ENCODE measurements at places on chromosomes 12 and 14.

GRCh38 chr12:86015026-86015425 is 140.9 kb downstream of the NTS start:
- no peak for DNase-seq

DNA sequence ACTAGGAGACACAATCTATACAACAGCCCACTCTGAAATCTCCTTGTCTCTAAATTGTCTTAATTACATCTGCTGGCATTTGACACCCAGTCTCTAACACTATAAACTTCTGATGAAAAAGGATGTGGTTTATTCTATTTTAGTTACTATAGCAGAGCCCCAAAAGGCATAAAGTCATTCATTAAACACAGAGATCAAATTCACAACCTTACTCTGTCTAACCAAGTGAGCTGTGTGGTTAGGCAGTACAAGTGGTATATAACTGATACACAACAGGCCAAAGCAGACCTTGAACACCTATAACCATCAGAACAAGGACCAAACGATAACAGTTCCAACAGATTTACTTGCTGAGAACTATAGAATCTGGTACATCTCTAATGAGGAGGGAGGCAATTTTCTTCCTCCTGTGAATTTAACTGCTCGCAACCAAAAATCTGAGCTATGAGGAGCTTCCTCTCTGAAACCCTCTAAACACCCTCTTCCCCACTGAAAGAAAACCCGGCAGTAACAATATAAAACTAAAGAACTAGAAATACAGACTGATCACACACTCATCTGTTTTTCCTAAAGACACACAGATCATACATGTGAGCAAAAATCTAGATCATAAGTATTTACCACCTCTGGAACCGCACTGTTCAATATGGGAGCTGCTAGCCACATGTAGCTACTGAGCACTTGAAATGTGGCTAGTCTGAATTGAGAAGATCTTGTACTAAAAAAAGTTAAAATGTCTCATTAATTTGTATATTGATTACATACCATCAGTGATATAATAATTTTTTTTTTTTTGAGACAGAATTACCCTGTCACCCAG is 17.7 kb downstream of the SPPL3 start:
- no peak for DNase-seq

DNA sequence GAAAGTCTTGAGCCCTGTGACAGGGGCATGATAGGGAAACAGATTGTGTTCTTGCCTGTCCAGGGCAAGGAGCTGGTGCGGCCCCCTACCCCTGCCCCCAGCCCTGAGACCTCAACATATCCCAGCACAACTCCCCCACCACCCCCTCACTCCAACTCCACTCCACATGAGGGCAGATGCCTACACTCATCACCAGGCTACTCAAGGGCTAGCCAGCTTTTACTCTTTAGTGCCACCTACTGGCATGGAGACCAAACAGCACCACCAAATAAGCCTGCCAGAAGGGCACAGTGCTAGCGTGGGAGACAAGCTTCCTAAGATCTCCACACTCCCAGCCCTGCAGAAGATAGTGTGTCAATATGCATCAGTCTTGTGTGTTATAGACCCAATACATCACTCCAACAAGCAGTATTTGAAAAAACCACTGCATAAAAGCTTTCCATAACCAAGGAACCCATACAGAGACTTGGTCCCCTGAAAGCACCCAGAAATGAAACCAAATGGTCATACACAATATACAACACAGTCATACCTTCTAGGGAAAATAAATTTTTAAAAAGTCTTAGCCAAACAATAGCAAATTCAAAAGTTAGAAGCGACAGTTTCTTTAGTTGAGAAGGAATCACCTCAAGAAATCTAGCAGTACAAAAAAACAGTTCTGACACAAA is 154.4 kb downstream of the KCNK10 start:
- peak; percentile 16 for DNase-seq

- no peak for DNase-seq
Observed at GRCh38 chr12:124523071-124523470, 44.3 kb downstream of the NCOR2 start.

DNA sequence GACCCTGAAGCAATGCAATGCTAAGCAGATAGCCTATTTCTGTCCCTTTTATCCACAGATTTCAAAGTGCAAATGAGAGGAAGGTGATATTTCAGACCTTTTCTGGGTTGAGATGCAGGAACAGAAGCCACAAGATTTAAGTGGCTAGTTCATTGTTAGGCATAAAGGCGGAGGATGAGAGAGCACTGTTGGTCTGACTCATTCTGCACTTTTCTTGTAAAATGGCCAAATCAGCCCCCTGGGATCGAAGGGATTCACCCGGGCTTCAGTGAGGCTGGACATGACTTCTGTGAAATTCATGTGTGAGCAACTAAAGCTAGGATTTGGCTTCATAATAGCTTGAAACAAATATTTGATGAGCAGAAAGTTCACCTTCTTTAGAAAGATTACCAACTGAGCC is 101.9 kb upstream of the OVCH1 start:
- no peak for DNase-seq

DNA sequence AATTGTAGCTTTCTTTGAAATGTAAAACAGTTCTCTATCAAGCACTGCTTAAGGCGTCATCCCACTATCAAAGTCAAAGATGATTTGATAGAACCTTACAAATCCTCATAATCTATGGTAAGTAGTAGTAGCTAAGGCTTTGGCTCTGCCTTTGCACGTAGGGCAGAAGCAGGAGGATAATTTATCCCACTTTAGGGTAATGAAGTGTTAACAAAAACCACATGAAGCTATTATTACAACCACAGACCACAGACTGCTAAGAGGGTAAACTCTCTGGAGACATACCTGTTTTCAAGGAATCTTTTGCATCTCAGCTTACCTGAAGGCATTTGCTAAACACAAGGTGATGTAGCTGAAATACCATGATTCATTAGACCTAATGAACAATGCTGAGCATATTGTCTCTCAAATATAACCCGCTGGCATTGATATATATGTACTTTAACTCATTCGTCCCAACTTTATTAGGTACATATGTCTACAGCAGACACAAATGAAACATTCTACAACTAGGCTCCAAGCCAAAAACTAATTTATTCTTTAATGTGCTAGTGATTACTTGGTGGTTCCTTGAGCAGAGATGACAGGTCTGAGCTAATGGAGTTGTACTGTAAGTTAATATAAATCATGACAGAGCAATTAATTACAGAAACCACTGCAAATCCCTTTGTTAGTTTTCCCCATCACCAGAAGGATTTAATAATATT is 368.8 kb downstream of the ETNK1 start:
- no peak for DNase-seq

DNA sequence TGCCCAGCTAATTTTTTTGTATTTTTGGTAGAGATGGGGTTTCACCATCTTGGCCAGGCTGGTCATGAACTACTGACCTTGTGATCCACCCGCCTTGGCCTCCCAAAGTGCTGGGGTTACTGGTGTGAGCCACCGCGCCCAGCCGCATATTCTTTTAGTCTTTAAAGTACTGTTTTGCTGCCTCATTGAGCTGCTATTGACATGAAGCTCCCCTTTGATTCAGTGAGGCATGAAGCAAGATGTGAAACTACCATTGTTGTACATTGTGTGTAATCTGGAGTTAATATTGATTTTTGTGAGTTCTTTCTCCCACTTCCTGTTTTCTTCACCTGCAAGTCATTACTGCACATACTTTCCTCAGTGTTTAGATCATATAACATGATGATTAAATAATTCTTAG is 80.8 kb downstream of the MNAT1 start:
- no peak for DNase-seq

GRCh38 chr12:10151621-10152020 is 20.3 kb downstream of the OLR1 start:
- no peak for DNase-seq

DNA sequence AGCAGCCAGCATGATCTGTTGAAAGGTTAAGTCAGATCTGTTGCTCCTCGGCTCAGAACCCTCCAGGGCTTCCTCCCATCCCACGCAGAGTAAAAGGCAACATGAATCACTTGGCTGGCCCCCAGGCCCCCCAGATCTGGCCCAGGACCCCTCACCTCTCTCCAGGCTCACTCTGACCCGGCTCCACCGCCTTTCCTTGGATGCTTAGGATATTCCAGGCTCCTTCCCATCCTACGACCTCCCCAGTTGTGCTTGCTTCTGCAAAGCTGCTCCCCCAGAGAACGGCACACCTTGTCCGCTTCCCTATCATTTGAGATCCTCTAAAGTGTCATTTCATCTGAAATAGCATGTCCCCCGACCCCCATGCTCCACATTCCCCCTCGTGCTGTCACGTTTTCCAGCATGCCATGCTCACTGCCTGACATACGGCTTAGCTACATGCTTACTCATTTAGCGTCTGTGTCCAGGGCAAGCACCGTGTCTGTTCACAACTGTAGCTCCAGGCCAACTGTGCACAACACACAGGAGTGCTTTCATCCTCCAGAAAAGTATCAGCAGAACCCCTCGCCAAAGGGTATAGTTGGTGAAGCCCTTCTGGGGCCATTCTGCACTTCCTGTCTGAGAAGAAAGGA is 33.6 kb upstream of the BDKRB2 start:
- no peak for DNase-seq

- DNase-seq, result no peak
Observed at GRCh38 chr12:58424735-58425392, 483.5 kb downstream of the ATP23 start.

DNA sequence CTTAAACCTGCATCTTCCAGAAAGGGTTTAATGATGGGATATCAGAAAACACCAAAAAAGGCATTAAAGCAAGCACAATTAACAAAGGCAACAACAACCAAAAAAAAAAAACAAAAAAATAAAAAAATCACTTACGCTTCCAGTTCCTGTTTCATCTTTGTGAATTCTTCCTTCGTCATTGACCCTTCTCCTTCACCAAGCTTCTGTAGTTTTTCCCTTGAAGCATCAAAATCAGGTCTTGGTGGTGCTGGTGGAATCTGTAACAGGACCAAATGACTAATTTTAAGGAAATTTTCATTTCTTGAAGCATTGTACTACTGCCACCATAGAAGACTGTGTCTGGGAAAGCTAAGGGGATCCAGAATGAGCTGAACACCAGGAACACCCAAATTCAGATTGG is 24.5 kb downstream of the SNX6 start:
- no peak for DNase-seq

DNA sequence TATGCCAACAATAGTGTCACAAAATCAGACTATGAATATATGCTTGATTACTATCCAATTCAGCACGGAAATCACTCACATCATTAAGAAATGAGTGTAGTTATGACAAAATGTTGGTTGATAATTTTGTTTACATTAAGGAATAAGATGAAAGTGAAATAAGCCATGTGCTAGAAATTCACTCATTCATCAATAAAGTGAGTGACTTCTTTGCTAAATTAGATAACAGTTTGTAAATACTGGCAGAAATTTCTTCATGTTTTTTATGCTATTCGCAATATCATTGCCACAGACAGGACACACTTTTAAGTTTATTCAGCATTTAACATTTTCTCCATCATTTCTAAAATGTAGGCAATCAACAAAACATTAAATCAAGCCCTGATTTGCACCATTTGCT is 147.5 kb upstream of the FSCB start:
- no peak for DNase-seq

GRCh38 chr12:72269491-72269890 is 2.7 kb upstream of the TRHDE start:
- no peak for DNase-seq

- no peak for DNase-seq
Observed at GRCh38 chr14:70885343-70886022, 21.8 kb upstream of the PCNX1 start.

DNA sequence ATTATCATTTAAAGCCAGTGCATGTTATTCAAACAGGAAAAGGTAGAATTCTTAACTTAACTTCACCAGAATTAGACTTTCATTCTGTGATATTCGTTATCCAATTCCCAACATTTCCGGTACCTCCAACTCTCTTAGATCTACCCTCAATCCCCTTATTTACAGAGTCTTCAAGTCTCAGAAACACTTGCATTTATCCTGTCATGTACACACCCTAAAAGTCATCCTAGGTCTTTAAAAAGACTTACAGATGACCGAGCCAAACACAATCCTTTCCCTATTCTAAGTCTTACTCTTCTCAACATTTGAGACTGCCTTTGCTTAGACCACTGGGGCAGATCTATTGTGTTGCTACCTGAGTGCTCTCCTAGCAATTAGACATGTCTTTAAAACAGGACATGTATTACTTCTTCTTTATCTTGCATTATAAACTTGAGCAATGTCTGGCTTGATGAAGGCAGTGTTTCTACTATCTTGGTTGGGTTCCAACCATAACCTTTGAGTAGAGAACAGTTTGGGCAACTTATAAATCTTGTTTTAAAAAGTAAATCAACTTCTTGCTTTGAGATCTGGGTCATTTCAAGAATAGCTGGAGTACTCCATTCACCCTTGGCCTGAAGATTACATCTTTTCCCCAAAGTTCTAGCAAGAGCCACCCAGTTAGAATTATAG is 140.6 kb upstream of the PLEKHG7 start:
- no peak for DNase-seq

GRCh38 chr12:104471336-104471735 is 14.6 kb downstream of the CHST11 start:
- no peak for DNase-seq

DNA sequence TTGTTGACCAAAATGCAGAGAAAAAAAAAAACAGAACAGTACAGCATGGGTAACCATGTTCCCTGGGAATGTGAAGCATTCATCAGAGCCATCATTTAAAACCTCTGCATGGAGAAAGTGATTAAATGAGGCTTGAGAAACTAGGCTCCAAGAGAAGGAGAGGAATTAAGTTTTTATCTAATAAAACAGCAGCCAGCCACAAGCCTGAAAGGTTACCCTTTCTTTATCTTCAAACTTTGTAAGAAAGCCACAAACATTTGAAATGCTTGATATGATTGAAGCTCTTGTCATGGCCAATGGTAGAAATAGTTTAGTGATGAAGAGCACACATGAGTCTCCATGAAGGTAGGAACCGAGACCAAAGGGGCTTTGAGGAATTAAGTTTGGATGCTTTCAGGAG is 144.9 kb upstream of the SYT1 start:
- no peak for DNase-seq

DNA sequence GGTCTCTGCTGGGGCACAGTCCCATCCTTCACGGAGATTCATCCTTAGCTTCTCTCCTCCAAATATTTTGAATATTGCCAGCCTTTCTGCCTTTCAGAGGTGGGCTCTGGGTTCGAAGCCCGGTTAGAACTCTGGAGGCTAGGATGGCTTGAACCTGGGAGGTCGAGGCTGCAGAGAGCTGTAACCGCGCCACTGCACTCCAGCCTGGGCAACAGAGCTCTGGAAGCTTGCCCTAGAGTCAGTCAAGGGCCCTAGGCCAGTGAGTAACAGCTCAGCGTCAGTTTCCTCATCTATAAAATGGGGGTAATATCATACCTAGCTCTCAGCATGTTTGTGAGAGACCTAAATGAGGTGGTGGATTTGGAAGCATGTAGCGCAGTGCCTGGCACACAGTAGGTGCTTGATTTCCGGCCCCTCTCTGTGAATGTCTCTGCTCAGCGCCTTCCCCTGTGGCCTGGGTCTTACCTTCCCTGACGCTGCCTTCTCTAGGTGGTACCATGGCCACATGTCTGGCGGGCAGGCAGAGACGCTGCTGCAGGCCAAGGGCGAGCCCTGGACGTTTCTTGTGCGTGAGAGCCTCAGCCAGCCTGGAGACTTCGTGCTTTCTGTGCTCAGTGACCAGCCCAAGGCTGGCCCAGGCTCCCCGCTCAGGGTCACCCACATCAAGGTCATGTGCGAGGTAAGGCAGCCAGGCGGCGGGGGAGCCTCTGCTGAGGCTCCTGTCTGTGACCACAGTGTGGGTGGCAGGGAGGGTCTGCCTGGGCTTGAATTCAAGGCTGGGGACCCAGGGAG is 3.4 kb downstream of the PTPN6 start:
- DNase-seq, result no peak

GRCh38 chr14:90969531-90970166 is 90.8 kb downstream of the RPS6KA5 start:
- no peak for DNase-seq
